NCI-H1105 (cell line): ENCODE measurements at places on chromosomes 11 and 22.

GRCh38 chr11:2142762-2143202 lies 3.6 kb upstream of the IGF2 start:
- DNase-seq, result no peak

DNA sequence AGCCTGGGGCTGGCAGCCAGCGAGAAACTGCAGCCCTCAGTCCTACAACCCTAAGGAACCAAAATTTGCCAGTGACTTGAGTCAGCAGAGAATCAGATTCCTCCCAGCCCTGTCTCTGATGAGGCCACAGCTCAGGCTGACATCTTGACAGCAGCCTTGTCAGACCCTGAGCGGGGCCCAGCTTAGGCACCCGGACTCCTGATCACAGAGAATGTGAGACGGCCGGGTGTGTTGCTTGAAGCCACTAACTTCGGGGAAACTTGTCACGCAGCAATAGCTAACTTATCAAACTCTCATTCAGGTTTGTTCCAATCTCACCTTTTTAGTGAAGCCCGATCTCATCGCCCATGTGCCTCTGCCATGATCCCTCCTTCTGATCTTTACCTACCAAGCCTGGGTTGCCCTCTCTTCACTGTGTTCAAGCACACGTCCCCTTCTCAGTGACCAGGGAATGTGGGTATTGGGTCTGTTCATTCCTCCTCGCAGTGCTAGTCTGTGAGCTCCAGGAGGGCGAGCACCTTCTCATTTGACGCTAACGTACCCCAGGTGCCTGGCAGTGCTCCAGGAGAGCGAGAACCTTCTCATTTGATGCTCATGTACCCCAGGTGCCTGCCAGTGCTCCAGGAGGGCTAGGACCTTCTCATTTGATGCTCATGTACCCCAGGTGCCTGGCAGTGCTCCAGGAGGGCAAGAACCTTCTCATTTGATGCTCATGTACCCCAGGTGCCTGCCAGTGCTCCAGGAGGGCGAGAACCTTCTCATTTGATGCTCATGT lies 280.7 kb downstream of the BRD1 start:
- no peak for DNase-seq

GRCh38 chr22:23121000-23121421 lies 20.8 kb downstream of the RSPH14 start:
- no peak for DNase-seq

DNA sequence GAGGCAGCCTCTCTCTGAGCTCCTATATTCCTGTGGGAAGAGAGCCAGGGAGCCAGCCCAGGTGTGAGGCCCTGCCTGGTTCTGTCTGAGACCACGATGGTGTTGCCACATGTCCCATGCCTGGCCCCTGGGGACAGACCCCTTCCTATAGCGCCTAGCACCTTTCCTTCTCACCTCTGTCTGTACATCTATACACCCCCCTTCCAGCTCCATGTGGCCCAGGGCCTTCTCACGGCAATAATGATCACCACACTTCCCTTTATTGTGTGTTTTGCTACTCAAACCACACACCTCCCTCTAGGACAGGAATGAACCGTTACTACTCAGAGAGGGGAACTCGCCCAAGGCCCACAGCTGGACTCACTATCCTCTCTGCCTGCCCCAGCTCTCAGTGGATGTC lies 12.8 kb downstream of the CD82 start:
- DNase-seq, result no peak

DNA sequence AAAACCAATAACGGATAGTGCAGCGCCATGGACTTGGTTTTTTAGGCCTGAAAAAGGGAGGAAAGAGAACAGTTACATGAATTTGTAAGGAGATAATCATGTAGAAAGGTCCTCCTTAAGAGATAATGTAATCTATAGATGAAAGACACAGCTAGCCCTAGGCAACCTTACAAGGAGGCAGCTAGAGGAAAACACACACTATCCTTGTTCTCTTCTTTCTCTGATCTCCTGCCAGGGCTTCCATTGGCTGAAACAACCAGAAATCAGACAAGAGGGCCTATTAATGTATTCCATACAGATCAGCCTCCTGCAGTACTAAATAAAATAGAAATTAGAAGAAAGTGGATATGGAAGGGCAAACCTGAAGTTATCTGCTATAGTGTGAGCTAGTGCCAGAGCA lies 53.0 kb downstream of the KCNA4 start:
- no peak for DNase-seq

DNA sequence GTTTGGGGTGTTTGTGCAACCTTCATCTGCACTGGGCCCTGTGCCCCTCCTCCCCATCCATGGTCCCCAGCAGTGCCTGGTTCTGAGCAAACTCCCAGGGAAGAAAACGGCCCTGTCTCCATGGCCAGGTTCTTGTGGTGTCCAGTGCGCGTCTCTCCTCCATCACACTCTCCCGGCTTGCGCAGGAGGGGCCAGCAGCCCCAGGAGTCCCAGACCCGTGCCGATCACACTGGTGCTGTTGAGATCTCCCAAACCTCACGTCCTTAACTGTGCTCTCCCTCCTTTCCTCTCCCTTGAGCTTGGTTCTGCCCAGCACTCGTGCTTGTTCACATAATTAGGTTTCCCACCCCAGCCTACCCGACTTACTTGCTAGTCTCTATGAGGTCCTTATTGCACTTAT lies 10.9 kb upstream of the GRK2 start:
- no peak for DNase-seq

- DNase-seq, result no peak
These were observed 71.2 kb downstream of the ADM start for GRCh38 chr11:10376061-10376460.

DNA sequence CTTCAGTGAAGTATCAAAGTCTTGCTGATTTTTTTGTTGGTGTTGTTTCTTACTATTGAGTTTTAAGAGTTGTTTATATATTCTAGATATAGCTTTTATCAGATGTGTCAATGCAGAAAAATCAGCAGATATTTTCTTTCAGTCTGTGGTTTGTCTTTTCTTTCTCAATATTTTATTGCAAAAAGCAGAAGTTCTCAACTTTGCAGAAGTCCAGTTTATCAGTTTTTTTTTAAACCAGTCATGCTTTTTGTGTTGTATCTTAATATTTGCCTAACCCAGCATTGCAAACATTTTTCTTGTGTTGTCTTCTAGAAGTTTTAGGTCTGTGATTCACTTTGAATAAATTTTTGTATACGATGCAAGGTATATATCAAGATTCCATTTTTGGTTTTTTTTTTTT lies 7.0 kb downstream of the ASRGL1 start:
- DNase-seq, result no peak

GRCh38 chr11:76256448-76256847 lies 50.1 kb upstream of the WNT11 start:
- no peak for DNase-seq

DNA sequence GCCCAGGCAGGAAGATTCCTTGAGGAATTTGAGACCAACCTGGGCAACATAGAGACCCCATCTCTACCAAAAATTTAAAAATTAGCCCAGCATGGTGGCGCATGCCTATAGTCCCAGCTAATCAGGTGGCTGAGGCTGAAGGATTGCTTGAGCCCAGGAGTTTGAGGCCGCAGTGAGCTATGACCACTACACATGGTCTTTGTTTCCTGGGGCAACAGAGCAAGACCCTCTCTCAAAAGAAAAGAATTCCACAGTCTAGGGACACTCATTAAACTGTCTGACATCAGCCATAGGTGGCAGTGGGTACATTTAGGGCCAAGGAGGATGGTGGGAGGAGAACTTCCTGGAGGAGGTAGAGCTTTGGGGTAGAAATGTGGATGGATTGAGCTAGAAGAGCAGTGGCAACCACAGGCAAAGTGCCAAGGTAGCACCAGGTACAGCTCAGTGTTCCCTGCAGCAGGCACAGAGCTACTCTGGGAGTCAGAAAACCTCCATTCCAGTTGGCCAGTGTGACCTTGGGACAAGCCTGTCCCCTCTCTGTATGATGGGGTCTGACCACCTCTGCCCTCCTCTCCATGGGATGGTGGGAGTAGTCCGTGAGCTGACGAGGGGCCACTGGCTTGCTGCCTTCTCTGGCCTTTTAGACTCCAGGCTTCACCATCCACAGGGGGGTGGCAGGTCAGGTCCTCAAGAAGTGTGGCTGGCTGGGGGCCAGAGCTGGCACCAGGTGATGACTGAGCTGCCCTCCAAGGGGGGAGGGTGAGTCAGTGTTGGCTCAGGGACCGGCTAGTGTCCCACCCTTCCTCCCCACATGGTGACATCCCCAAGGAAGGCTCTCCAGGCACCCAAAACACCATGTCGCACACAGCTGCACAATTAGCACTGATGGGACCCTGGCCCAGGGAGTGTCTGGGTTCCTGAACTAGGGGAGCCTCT lies 3.7 kb upstream of the CLCF1 start:
- no peak for DNase-seq

- DNase-seq, result no peak
These were observed 31.0 kb downstream of the CTTN start for GRCh38 chr11:70429428-70429705.

GRCh38 chr22:50264104-50264745 lies 2.7 kb upstream of the MAPK12 start:
- DNase-seq, result no peak

- DNase-seq, result no peak
These were observed 1038.9 kb downstream of the DLG2 start for GRCh38 chr11:84588131-84588829.

DNA sequence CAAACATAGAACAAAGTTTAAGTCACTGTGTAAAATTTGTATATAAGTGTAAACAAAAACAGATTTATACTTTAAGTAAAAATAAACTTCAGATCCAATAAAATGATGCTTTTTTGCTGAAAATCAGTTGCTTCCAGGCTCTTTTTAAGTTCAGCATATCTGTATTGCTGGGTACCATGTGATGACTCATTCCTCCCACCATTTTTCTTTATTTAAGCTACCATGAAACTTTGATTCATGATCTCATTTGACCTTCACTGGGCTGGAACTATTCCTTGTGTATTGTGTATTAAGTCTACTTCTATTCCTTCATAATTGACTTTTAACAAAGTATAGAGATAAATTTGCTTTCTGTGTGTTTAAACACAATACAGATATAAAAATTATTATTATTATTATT lies 46.3 kb upstream of the RRM1 start:
- no peak for DNase-seq

DNA sequence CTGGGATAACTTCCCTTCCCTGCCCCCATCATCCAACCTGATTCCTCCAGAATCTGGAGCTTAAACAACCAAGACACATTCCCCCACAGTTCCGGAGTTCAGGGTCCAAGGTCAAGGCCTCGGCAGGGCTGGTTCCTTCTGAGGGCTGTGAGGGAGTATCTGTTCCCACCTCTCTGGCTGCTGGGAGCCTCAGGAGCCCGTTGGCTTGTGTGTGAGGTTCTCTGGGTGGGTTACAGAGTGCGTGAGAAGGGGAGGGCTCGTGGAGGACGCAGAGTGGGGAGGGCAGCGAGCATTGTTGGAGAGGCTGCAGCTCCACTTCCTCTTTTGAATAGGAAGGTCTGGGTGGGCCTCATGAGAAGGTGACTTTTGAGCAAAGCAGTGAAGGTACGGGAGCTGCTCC lies 8.5 kb downstream of the SERHL2 start:
- DNase-seq, result no peak

- no peak for DNase-seq
These were observed 2113.5 kb downstream of the LRRC4C start for GRCh38 chr11:39345834-39346442.

DNA sequence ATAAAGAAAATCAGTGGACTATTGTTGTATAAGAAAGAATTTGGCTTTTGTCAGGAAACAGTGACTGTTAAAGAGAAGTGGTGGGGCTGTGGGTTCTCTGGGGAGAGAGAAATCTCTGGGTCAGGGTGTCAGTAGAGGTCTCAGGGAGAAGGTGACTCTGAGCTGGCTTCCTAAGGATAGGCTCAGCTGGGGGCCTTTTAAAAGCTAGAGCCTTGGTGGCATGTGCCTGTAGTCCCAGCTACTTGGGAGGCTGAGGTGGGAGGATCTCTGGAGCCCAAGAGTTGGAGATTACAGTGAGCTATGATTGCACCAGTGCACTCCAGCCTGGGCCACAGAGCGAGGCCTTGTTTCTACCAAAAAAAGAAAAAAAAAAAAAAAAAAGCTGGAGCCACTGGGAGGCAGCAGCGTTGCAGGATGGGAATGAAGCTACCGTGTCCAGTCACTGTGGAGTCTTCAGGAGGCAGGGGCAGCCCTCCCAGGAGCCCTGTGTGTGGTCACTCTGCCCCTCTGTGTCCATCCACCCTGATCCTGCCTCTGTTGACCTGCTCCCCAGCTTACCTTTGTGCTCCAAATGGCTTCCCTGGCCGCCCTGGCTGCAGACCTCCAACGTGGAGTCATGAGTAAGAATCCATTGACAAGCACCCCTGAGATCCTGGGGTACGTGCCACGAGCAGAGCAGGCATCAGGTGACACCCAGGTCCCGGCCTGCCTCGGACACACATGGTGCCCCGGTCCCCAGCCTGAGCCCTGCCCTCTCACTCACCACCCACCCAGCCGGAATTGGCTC lies 5.4 kb upstream of the MIF start:
- DNase-seq, result no peak

DNA sequence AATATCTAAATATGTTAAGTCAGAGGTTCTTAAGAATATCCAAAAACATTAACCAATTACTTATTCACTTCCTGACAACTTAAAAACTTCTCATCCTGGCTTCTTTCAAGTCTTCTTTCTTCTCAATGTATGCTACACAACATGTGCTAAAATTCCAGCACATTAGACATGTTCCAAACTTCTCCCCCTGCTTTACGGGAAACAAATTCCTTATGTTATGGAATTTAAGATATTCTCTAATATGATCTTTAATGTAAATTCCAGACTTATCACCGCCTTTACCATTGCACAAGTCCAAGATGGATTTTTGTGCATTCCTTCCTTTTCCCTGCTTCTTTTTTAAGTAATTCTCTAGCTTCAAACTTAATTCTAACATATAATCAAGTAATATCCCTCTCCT lies 964.5 kb upstream of the CHORDC1 start:
- no peak for DNase-seq

- no peak for DNase-seq
These were observed 3.3 kb downstream of the CD248 start for GRCh38 chr11:66313321-66314185.

DNA sequence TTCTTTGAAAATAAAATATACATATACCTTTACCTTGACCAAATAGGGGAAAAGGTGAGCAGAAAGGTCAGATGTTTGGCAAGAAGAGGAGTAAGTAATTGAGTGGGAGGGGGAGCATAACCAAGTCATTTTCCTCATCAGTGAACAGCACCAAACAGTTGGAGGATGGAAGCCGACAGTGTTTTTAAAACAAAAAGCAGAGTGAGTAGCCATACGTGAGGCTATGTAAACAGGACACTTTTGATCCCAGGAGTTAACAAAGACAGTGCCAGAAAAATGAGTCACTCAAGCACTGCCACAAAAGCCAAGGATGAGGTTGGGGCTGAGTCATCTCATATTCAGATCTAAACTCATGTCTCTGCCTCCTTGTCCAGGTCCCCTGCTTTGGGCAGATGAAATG lies 734.7 kb downstream of the KCNA4 start:
- no peak for DNase-seq

DNA sequence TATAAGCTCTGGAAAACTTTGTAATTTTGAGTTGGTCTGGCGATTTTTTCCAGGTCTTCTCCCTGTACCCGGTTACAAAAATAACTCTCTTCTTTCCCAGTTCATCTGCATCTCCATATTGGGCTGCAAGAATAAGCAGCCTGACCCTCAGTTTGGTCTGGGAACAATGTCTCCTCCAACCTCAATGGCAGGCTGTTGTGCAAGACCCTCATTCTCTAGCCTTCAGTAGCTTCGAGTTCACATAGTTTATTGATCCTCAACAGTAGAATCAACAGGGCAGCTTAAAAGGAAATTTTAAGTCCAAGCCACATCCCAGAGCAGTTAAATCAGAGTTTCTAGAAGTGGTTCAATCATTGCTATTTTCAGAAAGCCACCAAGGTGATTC lies 35.3 kb downstream of the TMPRSS5 start:
- no peak for DNase-seq
